ENCODE measurements at places on chromosomes 2 and 18.

DNA sequence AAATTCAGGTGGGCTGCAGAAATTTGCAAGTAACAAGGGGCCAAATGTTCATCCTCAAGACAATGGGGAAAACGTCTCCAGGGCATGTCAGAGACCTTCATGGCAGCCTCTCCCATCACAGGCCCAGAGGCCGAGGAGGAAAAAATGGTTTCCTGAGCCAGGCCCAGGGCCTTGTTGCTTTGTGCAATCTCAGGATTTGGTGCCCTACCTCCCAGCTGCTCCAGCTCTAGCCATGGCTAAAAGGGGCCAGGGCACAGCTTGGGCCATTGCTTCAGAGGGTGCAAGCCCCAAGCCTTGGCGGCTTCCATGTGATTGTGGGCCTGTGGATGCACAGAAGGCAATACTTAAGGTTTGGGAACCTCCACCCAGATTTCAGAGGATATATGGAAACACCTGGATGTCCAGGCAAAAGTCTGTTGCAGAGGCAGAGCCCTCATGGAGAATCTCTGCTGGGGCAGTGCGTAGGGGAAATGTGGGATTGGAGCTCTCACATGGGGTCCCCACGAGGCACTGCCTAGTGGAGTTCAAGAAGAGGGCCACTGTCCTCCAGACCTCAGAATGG lies 29.2 kb downstream of the RPRD1A start:
- no peak for DNase-seq

GRCh38 chr2:10225291-10226037 lies 77.2 kb upstream of the HPCAL1 start:
- DNase-seq = no peak

- DNase-seq = no peak
Measured at GRCh38 chr2:1350111-1350510, 63.2 kb upstream of the TPO start.

DNA sequence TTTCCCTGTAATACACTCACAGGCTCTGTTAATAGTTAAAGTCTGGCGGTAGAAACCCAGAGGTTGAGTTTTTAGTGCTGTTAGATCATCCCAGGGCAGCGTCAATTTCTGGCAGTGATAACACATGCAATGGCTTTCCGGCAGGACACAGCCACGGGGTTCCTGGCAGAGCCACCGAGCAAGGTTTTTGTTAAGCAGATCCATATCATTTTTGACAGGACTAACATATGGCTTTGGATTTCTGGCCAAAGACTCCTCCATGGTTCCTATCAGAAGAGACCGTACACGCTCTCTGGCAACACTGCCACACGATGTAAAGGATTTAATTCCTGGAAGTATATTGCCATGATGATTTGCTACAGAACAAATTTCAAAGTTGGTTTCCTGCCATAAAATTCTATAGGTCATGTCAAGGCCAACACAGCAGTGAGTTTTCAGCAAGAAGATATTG lies 854.3 kb downstream of the LRRTM4 start:
- DNase-seq = no peak

- peak; percentile 83 for DNase-seq
Measured at GRCh38 chr2:24816884-24817283, 23.7 kb downstream of the CENPO start.

DNA sequence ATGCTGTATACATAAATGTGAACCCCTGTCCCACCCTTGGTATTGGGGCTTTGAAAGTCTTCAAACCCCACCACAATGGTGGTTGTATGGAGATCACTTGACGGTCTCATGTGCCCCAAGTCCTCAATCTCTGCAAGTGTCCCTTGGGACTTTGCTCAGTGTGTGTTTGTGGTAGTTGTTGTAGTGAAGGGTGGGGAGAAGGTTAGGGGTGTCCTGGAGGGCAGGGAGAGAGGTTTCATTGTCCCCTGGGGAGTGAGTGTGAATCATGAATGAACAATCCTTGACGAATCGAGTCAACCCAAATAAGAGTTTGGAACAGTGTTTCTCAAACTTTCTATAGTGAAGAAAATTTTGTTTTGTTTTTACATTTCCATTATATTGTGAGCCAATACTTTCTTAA lies 28.1 kb downstream of the COL4A3 start:
- DNase-seq = peak; percentile 8

DNA sequence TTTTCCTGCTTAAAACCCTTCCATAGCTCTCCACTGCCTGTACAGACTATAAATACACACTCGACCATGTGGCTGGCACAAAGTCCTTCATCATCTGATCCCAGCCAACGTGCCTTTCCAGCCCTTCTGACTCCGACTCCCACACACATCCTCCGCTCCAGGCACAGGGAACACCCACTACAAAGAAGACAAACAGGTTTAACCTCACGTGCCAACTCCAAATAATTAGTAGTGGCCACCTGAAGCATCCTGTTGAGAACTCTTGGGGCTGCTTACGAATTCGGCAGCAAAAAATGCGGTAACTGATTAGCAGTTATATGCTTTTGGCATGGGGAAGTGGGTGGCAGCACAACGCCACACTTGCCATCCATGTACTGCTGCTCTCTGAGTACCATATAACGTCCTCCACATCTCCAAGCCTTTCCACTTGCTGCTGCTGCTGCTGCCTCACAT lies 12.1 kb downstream of the SPIRE1 start:
- no peak for DNase-seq

- no peak for DNase-seq
Measured at GRCh38 chr2:105765415-105766299, 20.9 kb downstream of the NCK2 start.

GRCh38 chr2:118954297-118955060 lies 12.5 kb downstream of the MARCO start:
- DNase-seq = no peak

DNA sequence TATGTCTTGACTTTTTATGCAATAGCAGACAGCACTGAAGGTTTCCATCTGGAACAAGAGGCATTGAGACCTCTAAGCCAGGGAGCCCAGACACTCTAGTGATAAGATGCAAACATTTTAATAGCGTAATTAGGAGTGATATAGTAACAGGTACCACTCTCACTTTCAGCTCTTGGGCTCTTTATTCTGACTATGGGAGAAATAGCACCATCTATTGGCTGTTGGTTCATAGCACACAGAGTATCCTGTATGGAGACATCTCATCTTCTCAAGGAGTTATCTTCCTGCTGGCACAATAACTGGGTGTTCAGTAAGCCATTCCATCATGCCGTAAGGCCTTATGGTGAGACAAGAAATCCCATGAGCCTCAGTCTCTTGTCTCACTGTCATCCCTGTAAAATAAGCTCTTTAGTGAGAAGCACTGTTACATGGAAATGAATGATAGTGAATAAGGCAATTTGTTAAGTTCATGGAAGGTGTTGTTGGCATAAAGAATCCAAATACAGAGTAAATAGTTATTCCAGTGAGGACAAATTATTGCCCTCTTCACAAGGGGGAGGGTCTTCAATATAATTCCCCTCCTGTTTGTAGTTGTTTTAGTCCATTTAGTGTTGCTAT lies 48.3 kb downstream of the THUMPD2 start:
- DNase-seq = peak; percentile 35

- no peak for DNase-seq
Measured at GRCh38 chr2:159758686-159759085, 39.3 kb downstream of the CD302 start.

DNA sequence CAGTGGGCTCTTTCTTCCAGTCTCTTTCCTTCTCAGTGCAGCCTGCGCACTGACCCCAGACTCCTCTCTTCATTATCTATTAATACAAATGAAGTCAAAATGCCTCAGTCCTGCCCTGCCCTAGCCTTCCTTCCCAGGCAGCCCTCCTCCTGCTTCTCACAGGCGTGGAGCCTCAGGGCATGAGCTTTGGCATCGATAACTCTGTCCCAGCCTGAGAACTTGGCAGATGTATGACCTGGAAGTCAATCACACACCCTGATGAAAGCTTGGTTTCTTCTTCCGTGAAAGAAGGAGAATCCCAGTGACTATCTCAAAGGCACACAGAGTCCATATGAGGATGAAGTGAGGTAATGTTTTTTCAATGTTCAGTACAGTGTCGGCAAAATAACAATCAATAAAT lies 600.7 kb upstream of the ID2 start:
- DNase-seq = no peak
